ENCODE measurements at places on chromosomes 12 and 14. TPM values are rescaled to one million over a fixed set of nuclear protein-coding genes. Genes with fewer than 3 reads are reported as not detected.

Gene TAS2R20
- 0.46 TPM for total RNA-seq

Gene TOMM20L
- not detected for total RNA-seq

Gene NACA
- total RNA-seq = 1,017 TPM

Gene OLR1
- 0.11 TPM for total RNA-seq

Gene CATSPERB
- 1.1 TPM for total RNA-seq

Gene AQP6
- total RNA-seq = not detected

Gene HPD
- not detected for total RNA-seq

GRCh38 chr12:59820594-59821011 is 224.8 kb downstream of the SLC16A7 start:
- H3K36me3 ChIP-seq = no peaks in the 10 kb centered on the region
- H3K4me3 ChIP-seq = no peak overlapping the region
- DNase-seq = no peak
- H3K27me3 ChIP-seq = no peaks in the 10 kb centered on the region
- no peak overlapping the region for H3K27ac ChIP-seq
- no peaks in the 10 kb centered on the region for H3K4me1 ChIP-seq

DNA sequence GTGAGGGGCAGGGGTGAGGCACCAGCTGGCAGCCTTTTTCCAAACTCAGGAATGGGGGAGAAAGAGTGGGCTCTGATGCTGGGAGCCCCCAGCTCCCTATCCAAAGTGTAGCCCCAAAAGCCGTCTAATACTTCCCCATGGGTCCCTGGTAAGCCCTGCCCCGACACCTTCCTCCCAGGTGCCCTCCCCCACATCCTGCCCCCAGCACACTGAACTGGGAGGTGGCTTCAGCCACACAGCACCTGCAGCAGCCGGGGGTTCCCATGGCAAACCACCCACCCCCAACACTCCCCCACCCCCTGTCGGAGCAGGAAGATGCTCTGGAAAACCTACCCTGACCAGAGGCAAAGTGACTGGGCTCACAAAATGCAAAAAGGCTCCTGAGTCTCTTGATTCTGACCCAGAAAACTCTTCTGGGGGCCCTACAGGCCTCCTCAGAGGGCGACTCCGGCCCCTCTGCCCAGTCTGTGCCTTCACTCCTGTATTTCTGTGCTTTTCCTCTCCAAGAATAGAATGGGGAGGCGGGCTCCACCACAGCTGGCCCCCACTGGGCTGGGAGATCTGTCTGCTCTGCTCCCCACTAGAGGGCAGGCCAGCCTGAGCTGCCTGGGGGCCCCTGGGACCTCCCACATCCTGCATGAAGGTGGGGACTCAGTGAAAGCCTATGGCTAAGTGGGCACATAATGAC is 81.6 kb downstream of the ITPK1 start:
- H3K4me1 ChIP-seq = peaks cover 25% of the 10 kb centered on the region
- no peak overlapping the region for H3K4me3 ChIP-seq
- no peaks in the 10 kb centered on the region for H3K36me3 ChIP-seq
- peak; percentile 72 for DNase-seq

DNA sequence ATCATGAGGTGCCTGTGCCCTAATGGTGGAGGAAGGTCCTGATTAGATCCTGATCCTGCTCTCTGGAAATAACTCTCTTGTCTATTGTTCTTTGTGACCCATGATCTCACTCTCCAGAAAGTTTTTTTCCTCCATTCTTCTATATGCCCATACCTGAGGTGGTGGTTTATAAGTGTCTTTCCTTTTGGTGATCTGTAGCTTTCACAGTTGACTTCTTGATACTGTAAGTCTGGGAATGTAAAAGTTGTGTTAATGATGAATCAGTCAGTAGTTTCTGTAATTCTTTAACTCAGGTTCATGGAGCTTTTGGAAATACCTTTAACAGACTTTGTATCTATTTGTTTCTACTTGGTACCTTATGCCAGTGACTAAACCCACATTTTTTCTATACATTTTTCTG is 444.0 kb upstream of the FLRT2 start:
- no peak overlapping the region for H3K27ac ChIP-seq
- H3K36me3 ChIP-seq = no peaks in the 10 kb centered on the region
- H3K4me3 ChIP-seq = no peak overlapping the region
- no peaks in the 10 kb centered on the region for H3K4me1 ChIP-seq

- no peaks in the 10 kb centered on the region for H3K4me1 ChIP-seq
- H3K4me3 ChIP-seq = no peak overlapping the region
- DNase-seq = no peak
- no peaks in the 10 kb centered on the region for H3K27me3 ChIP-seq
These were observed 124.1 kb downstream of the SSPN start for GRCh38 chr12:26319511-26319910.

GRCh38 chr14:53140585-53140984 is 12.5 kb downstream of the DDHD1 start:
- H3K27ac ChIP-seq = no peak overlapping the region
- no peaks in the 10 kb centered on the region for H3K27me3 ChIP-seq
- no peak for DNase-seq
- no peak overlapping the region for H3K4me3 ChIP-seq
- no peaks in the 10 kb centered on the region for H3K36me3 ChIP-seq
- H3K4me1 ChIP-seq = peaks cover 5% of the 10 kb centered on the region

DNA sequence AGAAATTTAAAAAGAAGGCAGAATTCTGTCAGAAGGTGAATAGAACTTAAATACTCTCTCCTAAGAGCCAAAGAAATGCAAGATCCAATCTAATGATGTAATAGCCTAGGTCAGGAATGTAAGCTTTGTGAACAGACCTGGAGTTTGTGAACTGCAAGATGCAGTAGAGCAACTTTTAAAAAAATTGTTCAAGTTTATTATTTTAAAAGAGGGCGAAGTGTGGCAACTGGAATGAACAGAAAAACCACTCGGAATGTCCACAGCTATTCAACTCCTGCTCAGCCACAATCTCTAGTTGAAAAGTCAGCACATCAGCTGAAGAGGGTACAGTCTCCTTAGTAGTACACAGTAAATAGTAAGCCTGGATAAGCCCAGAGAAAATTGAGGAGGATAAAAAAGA is 228.8 kb downstream of the PPFIA2 start:
- no peaks in the 10 kb centered on the region for H3K36me3 ChIP-seq
- no peak overlapping the region for H3K27ac ChIP-seq
- no peaks in the 10 kb centered on the region for H3K27me3 ChIP-seq
- no peaks in the 10 kb centered on the region for H3K4me1 ChIP-seq

DNA sequence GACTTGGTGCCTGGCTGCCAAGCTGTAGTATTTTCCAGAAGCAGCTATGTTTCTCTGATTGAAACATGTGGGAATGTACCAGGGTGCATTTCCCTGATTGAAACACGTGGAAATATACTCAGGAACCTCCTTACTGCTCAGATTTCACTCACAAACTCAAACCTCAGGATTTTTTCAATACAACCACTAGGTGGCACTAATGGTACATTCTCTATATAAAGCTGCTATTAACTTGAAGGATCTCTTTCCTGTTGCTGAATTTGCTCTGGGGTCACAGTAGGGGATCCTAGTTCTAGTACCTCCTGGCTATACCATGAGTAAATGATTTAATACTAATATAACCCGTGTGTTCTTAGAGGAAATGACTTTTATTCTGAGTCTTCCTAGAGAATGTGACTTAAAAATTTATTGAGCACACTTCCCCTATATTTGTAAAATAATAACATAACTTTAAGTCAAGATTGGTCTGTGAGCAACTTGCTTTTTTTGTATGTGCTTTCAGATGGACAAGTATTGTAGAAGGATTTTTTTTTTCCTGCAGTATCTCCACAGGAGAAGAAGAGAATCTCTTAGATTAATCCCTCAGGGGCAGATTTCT is 173.8 kb upstream of the MIS18BP1 start:
- H3K27ac ChIP-seq = no peak overlapping the region
- DNase-seq = no peak
- H3K36me3 ChIP-seq = no peaks in the 10 kb centered on the region

DNA sequence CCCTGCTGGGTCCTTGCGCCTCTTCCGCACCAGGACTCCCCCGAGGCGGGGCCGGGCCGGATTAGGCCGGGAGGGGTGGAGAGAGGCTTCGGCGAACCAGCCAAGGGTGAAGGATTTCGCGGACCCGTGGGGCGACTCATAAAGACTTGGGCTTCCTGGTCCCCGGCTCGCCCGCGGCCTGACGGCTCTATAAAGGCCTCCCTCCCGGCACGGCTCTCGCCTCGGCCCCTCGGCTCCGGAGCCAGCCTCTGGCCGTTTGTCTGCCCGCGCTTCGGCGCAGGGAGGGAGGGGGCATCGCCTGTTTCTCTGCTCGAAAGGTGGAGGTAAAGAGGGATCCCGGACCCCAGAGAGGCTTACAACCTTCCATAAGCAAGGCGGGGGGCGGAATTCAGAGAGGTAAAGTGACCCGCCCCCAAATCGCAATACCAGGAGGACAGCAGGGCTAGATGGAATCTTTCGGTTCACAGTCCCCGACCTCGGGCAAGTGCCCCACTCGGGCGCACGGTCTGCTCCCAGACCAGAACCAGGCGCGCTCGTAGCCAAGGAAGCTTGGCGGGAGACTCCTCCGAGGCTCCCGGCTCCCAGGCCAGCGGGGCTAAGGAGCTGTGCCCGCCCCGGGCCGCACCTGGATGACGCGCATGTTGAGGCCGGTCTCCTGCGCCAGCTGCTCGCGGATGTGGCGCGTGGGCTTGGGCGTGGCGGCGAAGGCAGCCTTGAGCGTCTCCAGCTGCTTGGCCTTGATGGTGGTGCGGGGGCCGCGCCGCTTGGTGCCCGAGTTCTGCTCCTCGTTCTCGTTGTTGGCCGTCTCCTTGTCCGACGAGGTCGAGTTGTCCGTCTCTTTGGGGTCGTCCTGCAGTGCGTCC is 3.9 kb downstream of the LHX5 start:
- H3K4me3 ChIP-seq = no peak overlapping the region
- no peaks in the 10 kb centered on the region for H3K36me3 ChIP-seq
- H3K27ac ChIP-seq = no peak overlapping the region

DNA sequence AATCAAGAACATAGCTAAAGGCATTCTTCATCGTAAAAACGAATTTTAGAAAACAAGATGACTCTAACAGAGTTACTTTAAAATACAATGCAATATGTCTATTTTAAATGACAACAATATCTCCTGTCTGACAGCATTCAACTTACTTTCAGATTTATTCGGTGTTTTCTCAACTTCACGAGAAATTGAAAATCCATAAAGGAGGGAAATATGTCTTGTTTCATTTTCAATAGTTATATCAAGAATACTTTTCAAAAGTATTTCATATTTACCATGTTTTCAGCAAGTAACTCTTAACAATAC is 254.8 kb downstream of the DAD1 start:
- DNase-seq = no peak
- H3K4me1 ChIP-seq = no peaks in the 10 kb centered on the region
- H3K4me3 ChIP-seq = no peak overlapping the region

DNA sequence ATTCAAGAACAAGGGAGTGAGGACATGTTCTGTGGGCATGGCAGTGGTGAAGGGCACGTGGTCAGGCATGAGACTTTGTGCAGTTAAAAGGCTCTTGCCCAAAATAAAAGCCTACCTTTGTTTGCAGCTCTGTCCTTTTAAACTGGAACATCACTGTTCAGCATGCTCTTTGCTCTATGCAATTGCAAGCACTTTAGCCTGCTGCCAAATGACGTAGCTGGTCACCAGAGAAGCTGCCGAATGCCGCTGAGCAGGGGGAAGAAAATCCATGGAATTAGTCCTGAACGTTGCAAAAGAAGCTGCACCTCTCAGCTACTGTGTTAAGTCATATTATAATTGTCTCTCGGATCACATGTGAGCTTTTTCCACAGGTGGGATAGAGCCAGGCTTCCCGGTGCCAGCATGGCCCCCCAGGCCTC is 176.3 kb upstream of the DIO2 start:
- DNase-seq = no peak
- H3K4me3 ChIP-seq = no peak overlapping the region
- H3K27me3 ChIP-seq = no peaks in the 10 kb centered on the region

DNA sequence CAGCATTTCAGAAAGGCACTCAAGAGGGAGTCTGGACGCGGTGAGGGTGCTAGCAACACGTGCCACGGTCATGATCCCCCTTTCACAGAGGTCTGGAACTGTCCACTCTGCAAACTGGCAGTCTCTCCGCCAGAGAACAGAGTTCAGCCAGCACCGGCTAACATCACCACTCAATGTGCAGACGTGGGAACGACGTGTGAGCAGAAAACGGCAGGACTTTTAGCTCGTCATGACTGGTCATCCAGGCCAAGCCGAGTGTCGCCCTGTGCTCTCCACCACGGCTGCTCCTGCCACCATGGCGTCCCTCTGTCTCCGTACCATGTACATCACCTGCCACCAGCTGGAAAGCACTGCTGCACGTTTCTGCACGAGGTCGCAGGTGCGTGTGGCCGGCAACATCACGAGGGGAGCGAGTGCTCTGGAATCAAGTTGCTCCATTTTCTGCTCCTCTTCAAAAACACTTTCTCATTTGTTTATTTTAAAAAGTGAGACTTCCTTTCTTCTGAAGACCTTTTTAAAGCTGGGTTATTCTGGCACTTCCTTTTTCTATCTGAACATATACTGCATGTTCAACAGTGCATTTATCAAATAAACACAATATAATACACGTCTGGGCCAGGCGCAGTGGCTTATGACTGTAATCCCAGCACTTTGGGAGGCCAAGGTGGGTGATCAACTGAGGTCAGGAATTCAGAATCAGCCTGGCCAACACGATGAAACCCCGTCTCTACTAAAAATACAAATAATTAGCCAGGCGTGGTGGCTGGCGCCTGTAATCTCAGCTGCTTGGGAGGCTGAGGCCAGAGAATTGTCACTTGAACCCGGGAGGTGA is 28.0 kb downstream of the SLC15A4 start:
- H3K27me3 ChIP-seq = no peaks in the 10 kb centered on the region
- no peak for DNase-seq
- peak overlapping the region; percentile 34 for H3K4me3 ChIP-seq
- H3K4me1 ChIP-seq = peaks cover 60% of the 10 kb centered on the region
- peak overlapping the region; percentile 59 for H3K27ac ChIP-seq

DNA sequence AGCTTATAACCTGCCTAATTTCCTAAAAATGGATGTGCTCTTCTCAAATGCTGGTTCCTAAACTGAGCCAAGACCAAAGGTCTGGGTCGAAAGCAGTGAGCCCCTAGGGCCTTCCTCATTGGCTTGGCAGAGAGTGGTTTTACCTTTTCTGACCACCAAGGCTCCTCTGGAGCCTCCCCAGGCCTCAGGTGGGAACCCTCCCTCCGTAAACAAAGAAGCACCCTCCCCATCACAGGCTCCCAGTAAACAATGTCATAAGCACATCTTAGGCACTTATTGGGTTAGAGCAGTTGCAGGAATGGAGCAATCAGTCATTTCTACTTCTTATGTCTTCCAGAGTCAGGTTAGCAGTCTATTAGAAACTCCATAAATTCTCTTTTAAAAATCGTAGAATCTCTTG is 6.0 kb downstream of the CHPT1 start:
- no peak overlapping the region for H3K27ac ChIP-seq
- no peaks in the 10 kb centered on the region for H3K27me3 ChIP-seq
- no peaks in the 10 kb centered on the region for H3K36me3 ChIP-seq
- no peak for DNase-seq
- H3K4me3 ChIP-seq = no peak overlapping the region

DNA sequence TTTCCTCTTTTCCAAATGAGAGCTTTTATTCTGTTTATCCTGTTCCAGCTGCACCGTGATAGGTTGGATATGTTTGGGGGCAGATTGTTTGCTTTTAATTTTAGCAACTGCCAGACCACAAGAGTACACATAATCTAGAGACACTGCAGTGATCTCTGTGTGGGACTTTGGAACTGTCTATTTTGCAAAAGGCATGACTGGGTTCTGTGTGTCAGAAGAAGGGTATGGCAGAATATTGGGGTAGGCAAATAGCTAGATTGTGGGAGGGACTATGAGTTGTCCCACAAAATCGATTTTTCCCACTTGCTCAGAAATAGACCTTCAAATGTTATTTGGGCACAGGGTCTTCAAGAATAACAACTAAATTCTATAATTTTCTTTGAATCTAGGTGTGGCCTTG is 275.9 kb upstream of the KITLG start:
- H3K27me3 ChIP-seq = no peaks in the 10 kb centered on the region
- DNase-seq = no peak
- no peaks in the 10 kb centered on the region for H3K36me3 ChIP-seq
- H3K27ac ChIP-seq = no peak overlapping the region
- no peak overlapping the region for H3K4me3 ChIP-seq

All from CD8-positive, alpha-beta memory T cell (primary cell).